ENCODE measurements at places on chromosomes 3 and 15. TPM values are rescaled to one million over a fixed set of nuclear protein-coding genes. Genes with fewer than 3 reads are reported as not detected.

The ERICH6 gene
- 0.13 TPM for polyA plus RNA-seq

The TNNC1 gene
- polyA plus RNA-seq: not detected

DNA sequence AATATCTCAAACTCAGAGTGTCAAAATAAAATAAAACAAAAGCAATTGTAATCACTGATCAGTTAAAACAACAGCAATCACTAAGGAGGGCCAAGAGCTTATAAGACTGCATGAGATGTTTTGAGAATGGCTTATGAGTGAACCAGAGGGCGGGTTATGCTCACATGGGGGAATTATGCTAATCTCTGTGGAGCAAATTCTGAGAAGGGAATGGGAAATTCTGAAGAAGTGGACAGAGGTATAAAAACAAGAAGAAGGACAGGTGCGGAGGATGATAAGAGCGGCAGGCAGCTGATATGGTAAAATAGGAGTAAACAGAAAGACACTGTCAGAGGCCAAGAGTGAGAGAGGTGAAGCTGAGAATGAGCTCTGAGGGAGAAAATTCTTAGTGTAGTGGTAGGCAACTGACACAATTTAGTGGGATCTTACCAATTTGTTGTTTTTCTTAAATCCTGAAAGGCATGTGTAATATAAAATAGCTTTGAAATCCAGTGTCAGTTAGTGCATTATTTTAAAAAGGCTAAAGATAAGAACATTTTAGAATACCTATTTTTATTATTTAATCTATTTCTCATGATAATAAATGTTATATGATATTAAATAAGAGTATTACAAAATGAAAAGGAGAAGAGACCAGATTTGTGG lies 133.8 kb downstream of the SPATA16 start:
- no peaks in the 10 kb centered on the region for H3K36me3 ChIP-seq
- H3K4me1 ChIP-seq: no peaks in the 10 kb centered on the region
- no peaks in the 10 kb centered on the region for H3K27me3 ChIP-seq
- DNase-seq: no peak
- H3K4me3 ChIP-seq: no peak overlapping the region

The SLC2A2 gene
- not detected for polyA plus RNA-seq

GRCh38 chr3:171643681-171644080 lies 166.6 kb downstream of the PLD1 start:
- no peak for DNase-seq
- no peaks in the 10 kb centered on the region for H3K36me3 ChIP-seq
- no peaks in the 10 kb centered on the region for H3K27me3 ChIP-seq
- H3K27ac ChIP-seq: no peak overlapping the region
- no peak overlapping the region for H3K4me3 ChIP-seq

DNA sequence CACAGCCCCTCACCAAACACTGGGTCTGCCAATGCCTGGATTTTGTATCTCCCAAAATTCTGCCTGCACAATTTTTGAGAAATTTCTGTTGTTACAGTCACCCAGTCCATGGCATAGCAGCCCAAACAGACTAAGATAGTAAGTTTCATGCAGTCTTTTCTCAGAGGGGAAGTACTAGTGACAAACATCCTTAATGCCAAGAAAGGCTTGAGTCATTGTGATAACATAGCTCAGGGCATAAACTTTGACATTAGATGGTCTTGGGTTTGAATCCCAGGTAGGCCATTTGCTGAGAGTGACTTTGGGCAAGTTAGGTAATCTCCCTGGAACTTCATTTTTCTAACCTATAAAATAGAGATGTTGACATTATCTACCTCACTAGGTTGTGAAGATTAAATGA lies 36.1 kb upstream of the PFN2 start:
- peaks cover 10% of the 10 kb centered on the region for H3K4me1 ChIP-seq
- no peak overlapping the region for H3K4me3 ChIP-seq
- no peak for DNase-seq
- no peaks in the 10 kb centered on the region for H3K36me3 ChIP-seq
- no peaks in the 10 kb centered on the region for H3K27me3 ChIP-seq

- H3K36me3 ChIP-seq: no peaks in the 10 kb centered on the region
- no peak for DNase-seq
- H3K4me1 ChIP-seq: peaks cover 11% of the 10 kb centered on the region
These were observed 4.5 kb upstream of the NANOGP8 start for GRCh38 chr15:35089551-35089950.

All from GM23248 (cell line).